ENCODE measurements at places on chromosomes 1 and 21.

DNA sequence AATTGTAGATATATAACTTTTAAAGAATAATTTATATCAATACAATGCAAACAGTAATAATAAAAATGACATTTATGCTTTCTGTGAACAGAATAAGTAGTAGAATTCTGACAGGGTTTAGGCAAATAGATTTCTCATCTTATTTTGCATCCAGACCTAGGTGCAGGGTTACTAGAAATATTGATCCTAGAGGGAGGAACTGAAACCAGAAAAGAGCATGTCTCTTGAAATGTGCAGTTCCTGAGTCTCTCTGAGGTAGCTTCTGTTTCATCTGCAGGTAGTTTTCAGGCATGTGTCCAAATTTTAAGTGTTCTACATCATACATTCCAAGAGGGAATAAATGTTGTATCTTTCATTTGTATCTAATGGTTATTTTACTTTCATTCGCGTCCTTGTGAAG is 631.9 kb upstream of the ADGRL4 start:
- DNase-seq: no peak

DNA sequence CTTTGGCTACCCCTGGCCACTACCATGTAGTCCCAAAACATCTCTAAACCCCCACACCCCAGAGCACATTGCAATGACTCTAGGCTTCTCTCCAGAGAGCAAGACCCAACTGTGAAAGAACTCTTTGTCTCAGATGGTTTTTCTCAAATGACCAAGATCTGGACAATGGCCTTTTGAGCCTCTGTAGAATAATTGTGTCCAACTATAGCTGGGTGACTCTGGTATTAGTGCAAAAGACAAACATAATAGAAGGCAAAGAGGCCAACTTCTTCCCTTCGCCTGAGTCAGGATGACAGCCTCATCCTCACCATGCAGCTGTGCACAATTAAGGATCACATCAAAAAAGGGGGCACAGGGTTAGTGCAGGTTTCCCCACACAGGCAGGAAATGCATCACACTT is 139.6 kb downstream of the BRINP2 start:
- no peak for DNase-seq

- no peak for DNase-seq
Measured at GRCh38 chr1:167332503-167332902, 111.8 kb downstream of the POU2F1 start.

- DNase-seq: no peak
Measured at GRCh38 chr21:43190951-43191350, 22.1 kb downstream of the CRYAA start.

GRCh38 chr1:31755197-31755611 is 8.9 kb downstream of the ADGRB2 start:
- no peak for DNase-seq

GRCh38 chr1:157183870-157184269 is 45.7 kb upstream of the ETV3 start:
- DNase-seq: no peak

DNA sequence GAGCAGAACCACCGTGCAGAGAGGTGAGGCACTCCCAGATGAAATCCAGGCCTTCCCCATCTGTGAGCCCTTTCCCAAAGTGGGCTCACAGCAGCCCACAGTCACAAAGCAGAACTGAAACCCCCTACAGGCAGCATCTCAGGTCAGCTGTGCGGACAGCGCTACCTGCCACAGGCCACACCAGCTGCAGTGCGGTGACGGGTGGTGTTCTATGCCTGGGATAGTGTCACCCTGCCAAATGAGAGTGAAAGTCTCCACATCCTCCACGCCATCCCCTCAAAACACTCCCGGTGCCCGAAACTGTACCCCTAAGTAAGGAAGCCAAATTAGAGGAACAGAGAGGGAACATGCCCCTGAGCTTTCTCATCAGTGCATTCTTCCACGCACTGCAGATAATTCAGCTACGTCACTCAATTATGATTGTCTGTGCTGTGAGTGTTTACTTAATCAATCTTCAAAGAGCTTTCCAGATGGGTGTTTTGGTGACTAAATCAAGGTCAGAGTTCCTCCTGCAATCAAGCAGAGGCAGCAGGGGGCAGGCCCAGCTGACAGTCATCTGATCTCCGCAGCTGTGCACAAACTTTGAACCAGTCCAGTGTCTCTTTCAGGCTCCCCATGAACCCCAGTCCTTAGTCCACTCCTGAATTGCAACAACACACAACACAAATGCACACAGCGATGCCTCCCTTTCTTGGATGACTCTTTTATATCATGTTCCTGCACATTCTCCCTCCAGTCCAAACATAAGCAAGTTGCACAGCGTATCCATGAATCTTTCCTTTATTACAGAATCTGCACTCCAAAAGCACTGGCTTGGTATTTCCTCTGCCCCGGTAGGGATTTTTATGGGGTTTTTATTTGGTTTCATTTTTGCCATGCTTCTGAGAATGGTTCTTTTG is 150.0 kb downstream of the TOMM20 start:
- DNase-seq: peak; percentile 24

GRCh38 chr1:170790651-170791071 is 126.7 kb downstream of the PRRX1 start:
- DNase-seq: no peak

DNA sequence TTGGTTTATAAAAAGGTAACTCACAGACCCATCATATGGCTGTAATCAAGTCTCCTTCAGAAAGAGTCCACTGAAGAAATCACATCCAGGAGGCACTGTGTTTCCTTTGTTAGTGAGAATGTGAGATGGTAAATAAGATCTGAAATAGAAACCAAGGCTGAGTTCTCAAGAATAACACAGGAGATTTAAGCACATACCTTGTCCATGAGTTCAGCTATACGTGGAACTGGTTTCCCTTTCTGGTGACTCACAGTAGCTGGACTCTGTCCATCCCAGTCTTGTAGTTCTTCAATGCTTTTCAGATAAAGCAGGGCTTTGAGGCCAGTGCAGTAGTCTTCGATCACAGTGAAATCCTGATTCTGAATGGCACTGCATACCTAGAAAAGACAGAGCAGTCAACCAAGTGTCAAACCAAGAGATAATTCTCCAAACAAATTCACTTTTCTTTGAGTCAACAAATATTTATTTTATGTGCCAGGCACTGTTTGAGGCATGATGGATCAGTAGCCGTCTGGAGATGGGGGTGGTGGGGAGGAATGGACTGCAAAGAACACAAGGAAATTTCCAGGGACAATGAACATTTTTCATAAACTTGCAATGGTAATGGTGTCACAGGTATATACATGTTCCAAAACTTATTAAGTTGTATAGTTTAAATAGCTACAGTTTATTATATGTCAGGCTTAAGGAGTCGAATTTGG is 471.4 kb downstream of the PTBP2 start:
- DNase-seq: no peak

DNA sequence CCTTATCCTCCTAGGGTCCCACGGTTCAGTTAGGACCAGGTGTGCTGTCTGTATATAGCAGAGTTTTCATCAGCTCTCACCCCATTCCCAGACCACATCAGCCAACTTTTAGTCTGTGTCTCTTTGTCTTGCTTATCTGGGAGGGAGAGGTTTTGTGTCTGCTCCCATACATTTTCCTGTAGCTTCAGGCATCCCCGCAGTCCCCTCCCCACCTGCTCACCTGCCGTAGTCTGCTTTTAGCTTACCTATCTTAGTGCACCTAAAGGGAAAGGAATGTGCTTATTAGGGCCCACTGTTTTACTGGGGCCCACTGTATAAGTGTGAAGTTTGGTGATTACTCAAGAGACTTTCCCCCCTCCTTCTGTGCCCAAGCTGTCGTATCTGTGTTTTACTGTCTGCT is 225.1 kb downstream of the PLA2G4A start:
- no peak for DNase-seq

DNA sequence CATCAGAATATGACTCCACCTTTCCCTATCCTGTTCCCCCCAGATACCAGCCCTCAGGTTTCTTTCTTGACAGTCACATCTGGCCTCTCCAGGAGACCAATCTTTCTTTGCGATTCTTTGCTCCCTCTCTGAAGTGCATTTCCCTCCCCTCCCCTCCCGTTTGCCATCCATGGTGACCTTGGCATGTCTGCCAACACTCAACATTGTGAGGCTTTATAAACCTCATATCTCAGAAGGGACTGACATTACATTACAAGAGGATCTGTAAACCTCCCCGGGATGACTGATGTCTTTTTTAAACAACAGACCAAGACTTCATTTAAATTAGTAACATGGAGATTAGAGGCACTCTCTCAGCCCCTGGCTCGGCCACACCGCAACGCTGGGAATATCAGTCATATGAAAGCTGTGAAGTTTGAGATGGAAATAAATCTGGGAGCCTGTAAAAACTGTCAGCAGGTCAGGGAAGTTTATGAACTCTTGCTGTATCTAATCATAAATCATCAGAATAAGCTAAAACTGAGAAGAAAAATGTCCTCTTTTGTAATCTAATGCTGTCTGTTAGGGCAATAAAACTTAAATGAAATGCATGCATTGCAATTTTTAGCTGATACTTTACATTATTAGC is 401.7 kb upstream of the PROX1 start:
- DNase-seq: no peak

All from stimulated activated CD4-positive, alpha-beta T cell treated with anti-CD3 and anti-CD28 coated beads, TNF-alpha, amount 100 ng/mL, for 4 hours (primary cell).